HCT116 (cell line): ENCODE measurements at places on chromosomes 2 and 18.

DNA sequence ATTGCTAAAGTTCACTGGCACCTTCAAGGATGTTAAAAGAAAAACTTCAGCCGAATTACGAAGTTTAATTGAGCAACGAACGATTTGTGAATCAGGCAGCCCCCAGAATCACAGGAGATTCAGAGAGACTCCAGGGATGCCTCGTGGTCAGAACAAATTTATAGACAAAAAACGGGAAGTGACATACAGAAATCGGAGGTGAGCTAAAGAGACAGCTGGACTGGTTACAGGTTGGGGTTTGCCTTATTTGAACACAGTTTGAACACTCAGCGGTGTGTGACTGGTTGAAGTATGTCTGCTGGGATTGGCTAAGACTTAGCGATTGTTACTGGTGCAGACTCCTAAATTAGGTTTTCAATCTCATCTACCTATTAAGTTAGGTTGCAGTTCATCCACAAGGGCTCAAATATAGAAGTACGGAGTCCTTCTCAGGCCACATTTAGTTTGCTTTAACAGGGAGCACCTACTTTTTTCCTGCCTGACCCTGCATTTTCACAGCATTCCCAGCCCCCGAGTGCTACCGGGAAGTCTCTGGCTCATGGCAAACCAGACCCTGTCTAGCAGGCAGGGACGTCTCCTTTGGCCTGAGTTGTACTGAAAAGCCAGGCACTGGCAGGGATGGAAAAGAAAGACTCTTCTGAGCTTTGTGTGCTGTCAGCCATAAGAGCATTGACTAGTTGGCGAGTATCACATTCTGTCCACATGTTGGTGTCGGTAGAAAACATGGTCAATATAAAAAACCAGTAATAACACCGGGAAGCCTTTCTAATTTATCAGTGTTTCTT lies 41.1 kb downstream of the CDCA7 start:
- no peak for DNase-seq

DNA sequence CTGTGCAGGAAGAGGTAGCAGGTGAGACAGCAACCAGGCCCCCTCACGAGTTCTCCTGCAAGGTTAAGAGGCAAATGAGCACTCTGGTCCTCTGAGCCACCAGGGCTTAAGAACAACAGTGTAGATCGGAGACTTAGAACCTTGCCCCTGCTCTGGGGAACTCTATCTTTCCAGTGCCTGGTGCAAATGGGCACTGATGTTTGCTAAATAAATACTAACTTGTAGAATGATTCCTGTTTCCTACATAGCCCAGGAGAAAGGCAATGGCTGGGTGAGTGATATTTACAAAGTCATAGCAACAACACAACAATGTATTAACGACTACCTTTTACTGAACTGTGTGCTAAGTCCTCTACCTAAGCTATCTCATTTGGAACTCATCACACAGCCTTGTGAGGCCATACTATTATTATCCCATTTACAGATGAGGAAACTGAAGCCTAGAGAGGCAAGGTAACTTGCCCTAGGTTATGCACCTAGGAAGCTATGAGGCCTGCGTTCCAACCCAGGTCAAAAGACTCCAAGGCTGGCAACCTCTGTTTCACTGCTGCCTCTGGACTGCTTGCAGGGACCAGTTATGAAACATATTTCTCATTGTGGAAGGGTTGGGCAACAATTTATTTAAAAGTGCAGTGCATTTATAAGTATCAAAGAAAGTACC lies 4.3 kb downstream of the ATP8B1 start:
- DNase-seq, result no peak

- no peak for DNase-seq
Measured at GRCh38 chr2:126978333-126978732, 79.6 kb downstream of the TEX51 start.

DNA sequence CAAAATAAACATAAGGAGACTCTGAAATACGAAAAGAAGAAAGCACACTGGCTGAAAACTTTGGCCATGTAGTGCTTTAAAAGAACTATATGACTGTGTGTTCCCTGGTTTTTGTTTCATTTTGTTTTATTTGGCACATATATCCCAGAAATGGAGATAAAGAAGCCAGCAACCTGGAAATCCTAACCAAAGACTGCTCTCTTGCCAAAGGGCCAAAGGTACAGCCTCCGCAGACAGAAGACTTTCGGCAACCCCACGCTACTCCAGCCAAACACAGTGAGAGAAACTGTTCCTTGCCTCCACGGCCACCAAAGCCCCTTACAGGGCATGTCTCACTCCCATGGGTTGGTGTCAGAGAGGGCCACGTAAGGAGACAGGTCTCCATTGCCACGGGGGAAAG lies 381.2 kb upstream of the NETO1 start:
- no peak for DNase-seq

- no peak for DNase-seq
Measured at GRCh38 chr18:28086670-28087552, 90.0 kb downstream of the CDH2 start.

GRCh38 chr2:154189953-154190352 lies 318.2 kb downstream of the GALNT13 start:
- no peak for DNase-seq

DNA sequence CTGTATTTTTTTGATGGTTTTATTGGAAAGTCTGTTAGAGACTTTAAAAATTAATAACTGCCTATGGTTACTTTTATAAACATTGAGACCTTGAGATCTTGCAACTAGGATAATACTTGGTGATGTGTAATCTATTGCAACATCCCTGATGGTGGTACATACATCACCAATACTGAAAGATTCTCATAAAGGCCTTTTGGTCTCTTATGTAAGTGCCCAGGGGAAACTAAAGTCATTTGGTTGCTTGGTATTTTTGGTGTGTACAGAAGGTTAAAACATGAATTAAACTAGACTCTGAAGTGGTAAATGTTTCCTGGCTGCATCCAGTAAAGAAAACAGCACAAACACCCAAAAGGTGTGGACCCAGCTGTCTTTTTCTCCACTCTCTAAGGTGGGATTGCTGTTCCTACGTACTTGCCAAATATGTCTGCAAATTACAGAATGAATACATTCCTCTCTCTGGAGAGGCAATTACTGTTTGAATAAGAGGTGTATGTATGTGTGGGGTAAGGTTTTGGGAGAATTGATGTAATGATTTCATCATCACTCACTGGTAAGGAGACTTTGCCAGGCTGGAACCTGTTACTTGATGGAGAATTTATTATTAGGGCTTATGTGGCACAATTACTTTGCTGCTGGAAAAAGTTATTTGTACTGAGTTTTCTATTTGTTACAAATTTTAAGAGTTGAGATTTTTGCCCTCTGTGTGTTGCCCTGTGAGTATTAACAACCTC lies 3.6 kb downstream of the B3GNT2 start:
- no peak for DNase-seq

DNA sequence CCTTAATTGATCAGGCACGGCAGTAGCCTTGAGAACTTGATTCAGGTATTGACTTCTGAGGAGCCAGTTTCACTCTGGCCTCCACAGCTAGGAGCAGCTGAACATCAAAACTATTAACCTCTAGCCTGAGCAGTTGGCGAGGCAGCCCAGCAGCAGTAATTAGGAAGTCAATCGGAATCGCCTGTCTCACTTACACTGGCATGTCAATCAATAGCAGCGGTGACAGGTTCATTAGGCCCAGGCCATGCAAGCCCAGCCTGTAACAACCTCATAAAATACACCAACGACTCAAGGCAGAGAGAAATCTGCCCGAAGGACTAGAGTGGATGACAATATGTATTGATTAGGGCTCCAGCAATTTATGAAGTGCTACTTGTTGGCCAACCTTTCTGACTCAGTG lies 255.4 kb upstream of the SKOR2 start:
- no peak for DNase-seq

DNA sequence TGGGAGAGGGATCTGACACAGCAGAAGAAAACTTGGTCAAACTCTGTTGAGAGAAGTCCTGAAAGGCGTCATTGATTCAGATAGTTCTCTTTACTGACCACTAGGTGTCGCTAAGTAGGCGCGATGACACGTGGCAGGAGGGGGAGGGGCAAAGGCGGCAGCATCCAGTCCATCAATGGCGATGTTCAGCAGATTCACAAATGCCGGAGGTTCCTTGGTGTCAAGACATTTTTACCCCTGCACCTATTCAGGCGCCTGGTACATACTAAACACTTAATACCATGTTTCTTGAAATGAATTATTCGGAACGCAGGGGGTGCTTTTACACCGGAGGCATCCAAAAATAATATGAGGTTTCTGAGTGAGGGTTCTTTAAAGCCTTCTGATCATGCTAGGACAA lies 3.0 kb upstream of the PLEK start:
- DNase-seq, result peak; percentile 65

DNA sequence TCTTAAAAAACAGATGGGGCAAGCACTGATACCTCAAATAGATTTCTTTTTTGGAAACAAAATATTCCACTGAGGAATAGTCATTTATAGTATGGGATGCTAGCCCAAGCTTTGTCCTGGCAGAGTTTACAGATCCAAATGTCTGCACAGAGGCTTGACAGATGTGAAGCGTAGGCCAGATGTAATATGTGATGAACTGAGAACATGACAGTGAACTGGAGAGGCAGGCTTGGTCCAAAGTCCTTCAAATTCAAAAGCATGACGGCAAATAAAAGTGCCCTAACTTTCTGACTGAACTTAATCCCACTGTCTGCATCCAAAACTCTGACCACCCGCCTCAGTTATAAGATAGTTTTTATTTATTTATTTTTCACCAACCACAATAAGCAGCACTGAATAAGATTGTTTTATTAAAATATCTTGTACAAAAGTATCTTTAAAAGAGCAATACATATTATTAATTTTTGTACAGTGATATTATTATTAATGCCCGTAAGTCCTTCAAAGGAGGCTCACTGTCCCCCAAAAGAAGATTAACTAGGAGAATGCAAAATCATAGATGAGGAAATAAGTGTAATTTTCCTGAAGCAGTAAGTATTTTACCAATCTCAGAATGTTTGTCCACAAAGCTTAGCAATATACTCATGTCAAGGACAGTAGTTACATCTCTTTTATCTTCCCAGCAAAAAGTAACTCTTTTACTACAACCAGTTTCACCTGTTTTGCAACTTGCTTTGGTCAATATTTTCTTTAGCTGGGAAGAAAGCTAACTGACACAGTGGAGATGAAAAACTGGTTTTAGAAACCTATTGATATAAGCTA lies 10.7 kb upstream of the SPOPL start:
- no peak for DNase-seq

- DNase-seq, result no peak
Measured at GRCh38 chr2:65834062-65834461, 401.7 kb upstream of the SPRED2 start.

DNA sequence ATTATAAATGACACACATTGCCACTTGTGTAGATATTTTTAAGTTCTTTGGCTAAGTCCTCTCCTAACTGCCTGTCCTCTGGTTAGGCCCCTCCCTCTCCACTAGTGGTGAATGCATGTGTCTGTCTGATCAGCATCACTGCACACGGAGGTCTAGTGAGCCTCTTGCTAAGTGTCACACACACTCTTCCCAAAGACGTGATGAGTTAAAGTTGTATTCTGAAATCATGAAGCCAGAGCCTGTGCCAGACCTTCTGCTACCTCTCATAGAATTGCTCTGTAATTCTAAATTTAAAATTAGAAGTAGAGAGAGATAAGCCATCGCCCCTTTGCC lies 41.3 kb downstream of the RALB start:
- DNase-seq, result no peak

DNA sequence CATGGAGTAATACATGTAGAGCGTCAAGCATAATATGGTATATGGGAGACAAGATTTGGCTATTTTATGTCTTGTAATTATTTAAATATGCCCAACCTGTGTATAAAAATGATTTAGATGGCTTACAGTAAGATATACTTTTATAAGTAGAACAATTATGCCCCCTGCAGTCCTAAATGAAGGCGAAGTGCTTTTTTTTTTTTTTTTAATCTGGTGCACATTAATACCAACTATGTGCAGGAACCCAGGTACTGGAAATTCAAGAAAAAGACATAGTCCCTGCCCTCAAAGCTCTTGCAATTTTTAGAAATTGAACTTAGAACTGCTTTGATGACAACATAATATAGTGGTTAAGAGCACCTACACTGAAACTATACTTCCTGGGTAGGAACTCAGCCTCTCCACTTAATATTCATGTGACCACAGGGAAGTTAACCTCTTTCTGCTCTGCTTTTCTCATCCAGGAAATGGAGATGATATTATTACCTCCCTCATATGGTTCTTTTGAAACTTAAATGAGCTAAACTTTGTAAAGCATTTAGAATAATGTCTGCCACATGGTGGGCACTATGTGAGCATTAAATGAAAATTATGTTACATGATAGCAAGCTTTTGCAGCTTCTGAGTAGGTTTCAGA lies 38.1 kb downstream of the AFTPH start:
- peak; percentile 10 for DNase-seq

GRCh38 chr2:12251749-12252148 lies 465.0 kb upstream of the TRIB2 start:
- no peak for DNase-seq

DNA sequence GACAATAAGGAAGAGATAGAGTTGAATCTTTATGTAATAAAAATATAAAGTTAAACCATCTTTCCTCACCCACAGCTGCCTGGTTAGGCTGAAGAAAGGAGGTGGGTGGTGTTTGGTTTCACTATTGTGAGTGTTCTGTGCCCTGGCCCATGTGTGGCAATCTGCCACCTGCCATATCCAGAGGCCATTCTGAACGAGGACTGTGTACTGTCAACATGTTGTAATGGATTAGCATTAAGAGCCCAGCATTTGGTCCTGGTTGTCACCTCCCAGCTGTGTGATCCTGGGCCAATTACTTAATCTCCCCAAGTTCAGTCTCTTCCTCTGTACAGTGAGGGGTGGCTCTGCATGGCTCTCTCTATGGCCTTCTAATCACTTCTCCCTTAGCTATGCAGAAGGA lies 118.2 kb upstream of the SEC11C start:
- DNase-seq, result no peak

GRCh38 chr18:57372444-57372843 lies 20.1 kb downstream of the ST8SIA3 start:
- no peak for DNase-seq

DNA sequence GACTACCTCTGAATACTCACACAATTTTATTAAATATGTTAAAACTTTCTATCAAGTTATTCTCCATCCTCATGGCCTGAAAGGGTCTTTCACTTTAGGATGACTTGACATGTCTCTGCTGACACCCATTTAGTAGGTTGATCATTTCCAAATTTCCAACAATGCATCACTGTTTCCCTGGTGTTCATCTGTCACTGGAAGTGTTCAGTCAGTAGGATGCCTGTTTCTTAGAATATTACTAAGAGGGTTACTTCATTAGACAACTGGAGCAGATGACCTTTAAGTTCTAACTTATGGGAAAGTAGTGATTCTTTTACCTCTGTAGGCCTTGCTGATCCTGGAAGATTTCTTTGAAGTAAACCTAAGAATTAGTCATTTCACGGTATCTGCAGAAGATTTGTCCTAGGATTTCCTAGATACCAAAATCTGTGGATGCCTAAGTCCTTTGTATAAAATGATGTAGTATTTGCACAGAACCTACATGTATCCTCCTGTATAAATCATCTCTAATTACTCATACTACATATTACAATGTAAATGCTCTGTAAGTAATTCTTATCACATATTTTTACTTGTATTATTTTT lies 77.7 kb downstream of the MAP3K20 start:
- no peak for DNase-seq

DNA sequence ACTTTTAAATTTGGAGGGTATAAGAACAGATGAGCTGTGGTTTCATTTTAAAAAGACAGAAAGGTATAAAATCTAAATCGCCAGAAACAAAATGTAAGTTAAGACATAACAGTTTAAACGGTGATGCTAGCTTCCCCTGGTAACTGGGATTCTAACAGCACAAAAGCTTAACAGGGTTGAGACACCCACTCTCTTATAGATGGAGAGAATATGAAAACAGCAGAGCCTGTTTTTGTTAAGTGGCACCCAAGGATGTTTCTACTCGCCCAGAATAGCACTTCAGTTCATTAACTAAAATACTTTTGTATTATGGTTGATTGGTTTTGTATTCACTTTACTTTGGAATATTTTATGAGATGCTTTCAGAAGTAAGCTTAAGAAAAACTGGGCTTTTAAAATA lies 151.9 kb upstream of the RND3 start:
- DNase-seq, result no peak
